ENCODE measurements at places on chromosomes 7 and 10.

- no peak for DNase-seq
Observed at GRCh38 chr7:128906766-128907559, 3.5 kb downstream of the KCP start.

GRCh38 chr10:98344589-98345038, 70.4 kb downstream of the PYROXD2 start:
- peak; percentile 23 for DNase-seq

- DNase-seq: no peak
Observed at GRCh38 chr10:1514681-1515080, 222.6 kb downstream of the ADARB2 start.

DNA sequence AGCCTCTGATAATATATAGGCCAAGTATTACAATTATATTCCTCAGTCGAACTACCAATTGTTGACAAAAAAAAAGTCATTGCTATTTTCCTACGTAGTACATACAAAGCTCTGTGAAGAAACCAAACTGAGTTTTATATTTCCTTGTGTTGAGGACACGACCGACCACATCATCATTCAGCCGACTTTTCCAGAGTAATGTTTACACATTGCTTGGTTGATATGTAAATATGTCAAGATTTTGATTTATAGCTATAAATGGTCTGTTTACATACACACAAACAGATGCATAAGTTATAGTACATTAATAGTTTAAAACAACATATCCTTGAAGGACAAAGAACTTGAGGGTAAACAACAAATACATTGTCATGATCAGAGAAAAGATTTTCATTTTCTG, 121.5 kb downstream of the CRPPA start:
- DNase-seq: no peak

GRCh38 chr7:45721686-45722598, 147.8 kb downstream of the ADCY1 start:
- no peak for DNase-seq

DNA sequence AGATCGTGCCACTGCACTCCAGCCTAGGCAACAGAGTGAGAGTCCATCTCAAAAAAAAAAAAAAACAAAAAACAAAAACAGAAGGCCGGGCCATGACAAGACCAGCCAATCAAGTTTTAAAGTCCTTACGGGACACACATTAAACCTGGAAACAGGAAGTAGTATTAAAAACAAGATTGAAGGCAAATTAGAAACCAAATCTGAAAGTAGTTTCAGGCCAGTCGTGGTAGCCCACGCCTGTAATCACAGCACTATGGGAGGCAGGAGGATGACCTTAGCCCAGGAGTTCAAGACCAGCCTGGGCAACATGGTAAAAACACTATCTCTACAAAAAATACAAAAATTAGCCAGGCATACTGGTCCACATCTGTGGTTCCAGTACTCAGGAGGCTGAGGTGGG, 18.1 kb downstream of the PSAP start:
- no peak for DNase-seq

DNA sequence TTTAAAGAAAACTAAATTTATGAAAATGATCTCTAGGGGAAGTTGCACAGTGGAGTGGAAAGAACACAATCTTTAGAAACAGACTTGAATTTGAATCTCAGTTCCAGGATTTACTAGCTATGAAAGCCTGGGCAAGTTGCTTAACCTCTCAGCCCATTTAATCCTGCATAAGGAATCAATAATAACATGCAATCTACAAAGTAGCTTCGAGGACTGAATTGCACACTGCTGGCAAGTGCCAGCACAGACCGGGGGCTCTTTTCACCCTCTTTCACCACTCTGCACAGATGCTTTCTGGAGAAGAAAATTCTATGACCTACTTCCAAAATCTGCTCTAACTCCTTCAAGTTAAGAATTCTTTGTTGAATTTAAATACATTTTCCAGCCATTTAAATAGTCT, 63.4 kb upstream of the ANK3 start:
- no peak for DNase-seq

GRCh38 chr7:155468785-155469148, 10.8 kb downstream of the EN2 start:
- DNase-seq: no peak

- no peak for DNase-seq
Observed at GRCh38 chr7:133797818-133798520, 329.2 kb upstream of the LRGUK start.

GRCh38 chr7:123871998-123872867, 27.3 kb downstream of the HYAL4 start:
- no peak for DNase-seq

DNA sequence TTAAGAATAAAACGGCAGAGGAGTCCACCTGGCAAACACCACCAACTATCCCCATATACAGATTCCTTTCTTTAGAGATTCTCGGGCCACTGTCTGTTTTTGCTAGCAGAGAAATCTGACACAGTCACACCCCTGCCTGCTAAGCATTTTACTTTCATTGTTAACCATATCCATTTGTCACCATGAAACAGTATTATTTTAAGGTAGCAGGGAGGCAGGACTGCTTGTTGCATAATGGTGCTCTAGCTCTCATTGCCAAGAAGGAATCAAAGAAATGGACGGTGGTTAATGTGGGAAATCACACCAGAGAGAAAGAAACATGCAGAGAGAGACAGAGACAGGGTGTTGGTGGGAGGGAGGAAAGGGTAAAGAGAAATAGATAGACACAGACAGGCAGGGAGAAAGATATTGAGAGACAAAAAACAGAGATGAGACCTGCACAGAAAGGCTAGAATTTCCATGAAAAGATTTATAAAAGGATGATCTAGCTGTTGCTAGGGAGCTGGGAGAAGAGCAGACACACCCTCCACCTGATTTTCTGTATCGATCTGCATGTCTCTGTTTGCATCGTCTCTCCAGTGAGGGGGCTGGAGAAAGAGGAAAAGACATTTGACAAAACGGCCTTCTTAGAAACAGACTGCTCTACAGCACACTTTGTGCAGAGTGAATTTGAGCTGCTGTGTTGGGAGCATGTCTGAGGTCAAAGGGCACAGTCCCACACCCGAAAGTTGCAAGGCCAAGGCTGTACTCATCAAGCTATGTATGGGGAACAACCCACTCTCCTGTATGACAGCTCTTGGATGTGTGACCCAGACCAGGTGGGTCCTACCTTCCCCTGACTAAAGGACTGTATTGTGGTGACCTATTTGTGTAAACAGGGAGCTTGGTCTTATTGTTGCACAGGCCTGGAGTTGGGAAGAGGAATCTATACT, 303.1 kb downstream of the FZD1 start:
- DNase-seq: no peak

DNA sequence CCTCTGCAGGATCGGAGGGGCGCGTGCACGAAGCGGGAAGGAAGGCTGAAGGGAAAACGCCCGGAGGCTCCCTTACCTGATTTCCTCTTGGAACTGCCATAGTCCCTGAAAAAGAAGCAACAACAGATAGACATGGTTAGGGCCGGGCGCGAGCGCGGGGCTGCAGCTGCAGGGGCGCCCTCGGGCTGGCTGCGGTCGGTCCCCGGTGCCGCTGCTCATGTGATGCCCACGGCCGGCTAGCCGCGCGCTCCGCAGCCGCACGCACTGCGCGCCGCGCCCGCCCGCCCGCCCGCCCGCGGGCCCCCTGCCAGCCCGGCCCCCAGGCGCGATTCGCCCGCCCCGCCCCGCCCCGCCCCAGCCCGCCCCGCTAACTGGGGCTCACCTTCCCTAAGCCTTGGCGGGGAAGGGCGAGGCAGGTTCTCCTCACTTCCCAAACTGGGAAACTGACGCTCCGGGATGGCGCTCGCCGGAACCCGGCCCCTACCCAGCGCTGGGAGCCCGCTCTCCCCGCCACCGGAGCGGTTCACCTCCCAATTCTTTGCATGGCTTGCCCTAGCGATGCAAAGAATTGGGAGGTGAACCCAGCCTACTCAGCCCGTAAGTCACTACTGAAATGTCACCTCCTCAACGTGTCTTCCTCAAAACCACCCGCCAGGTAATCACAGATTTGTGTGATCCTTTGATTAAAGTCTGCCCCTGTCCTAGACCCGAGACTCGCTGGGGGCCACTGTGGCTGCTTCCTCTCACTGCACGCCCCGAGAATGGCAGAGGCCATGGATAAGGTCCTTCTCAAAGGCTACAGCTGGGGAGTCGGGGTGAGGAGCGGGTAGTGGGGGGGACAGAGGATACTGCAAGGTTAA, 162.2 kb downstream of the SH3PXD2A start:
- DNase-seq: no peak

GRCh38 chr7:99594948-99595745, 2.9 kb upstream of the TMEM225B start:
- no peak for DNase-seq

GRCh38 chr10:4453276-4453675, 372.7 kb upstream of the AKR1E2 start:
- no peak for DNase-seq

DNA sequence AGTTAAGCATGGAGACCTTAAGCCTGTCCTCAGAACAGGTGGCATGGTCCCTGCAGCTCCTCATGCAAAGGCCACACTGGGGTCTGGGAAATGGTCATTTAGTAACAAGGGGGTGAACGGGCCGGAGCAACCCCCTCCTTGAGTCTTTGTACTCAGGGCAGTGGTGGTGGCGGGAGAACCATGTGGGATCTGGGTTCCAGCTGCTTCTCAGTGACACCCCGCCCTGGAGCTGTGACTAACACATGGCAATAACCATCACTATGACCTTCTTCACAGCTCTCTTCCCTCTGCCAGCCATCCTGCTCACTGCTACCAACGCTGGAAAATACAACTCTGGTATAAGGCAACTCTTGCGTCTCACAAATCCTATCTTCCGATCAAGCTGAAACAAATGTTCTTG, 203.4 kb upstream of the FRMD4A start:
- DNase-seq: no peak

DNA sequence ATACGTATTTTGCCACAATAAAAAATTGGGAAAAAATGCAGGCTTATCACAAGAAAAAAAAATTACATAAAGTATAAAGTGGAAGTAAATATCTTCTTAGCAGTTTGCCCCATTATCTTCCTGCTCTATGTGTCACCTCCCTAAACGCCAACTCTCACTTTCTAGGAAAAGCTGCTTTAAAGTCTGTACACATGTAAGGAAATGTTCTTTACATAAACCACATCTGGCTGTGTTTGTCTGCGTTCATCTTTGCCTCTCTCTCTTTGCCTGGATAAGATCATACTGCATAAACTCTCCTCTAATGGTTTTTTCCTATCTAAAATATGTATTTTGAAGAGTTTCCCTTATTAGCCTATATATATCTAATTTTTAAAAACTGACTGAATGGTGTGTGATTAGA, 23.0 kb upstream of the UMAD1 start:
- DNase-seq: no peak

DNA sequence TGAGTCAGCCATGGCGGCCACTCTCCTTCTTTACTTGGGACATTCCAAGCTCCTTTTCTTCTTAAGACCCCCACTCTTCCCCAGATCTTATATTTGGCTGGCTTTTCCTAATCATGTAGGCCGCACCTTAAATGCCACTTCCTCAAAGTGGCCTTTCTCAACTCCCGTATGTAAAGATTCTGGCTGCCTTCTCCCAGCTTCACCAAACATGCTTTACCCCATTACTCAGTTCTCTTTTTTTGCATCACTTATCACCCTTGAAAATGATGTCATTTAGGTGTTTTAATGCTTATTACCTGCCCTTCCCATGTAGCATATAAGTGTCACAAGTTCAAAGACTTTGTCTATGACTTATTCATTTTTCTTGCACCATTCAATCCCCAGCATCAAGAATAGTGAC, 810.1 kb upstream of the CELF2 start:
- DNase-seq: no peak

DNA sequence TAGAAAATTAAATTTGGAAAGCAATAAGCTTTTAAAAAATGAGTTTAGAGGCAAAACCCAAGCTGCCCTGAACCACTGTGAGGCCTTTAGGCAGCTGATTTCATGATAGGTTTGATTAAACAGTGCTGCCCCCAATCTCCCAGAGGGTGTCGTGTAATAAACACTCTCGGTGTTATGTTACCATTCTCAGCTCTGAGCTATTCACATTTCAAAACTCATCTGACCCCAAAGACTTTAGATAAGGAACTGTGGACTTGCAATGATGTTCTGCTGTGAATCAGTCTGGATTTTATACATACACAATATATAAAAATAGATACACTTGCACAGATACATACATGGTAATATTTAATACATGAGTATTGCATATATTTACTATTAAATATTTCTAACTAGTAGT, 120.4 kb downstream of the MALRD1 start:
- no peak for DNase-seq

DNA sequence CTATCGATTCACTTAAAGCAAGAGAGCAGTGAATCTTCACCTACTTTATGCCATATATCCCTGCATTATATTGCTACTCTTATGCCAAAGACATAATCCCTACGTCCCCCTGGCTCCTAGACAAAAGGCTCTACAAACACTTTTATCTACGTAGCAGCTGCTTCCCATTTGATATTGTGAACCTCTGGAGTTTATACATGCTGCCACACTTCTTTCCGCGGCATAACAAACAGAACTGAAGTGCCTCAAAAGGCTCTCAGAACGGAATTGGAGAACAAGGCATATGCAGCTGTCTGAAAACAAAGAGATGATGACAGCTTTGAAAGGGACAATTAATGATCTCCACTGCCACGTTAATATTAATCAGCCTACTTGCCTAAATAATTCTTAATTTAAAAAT, 985.6 kb upstream of the LRRN3 start:
- no peak for DNase-seq

DNA sequence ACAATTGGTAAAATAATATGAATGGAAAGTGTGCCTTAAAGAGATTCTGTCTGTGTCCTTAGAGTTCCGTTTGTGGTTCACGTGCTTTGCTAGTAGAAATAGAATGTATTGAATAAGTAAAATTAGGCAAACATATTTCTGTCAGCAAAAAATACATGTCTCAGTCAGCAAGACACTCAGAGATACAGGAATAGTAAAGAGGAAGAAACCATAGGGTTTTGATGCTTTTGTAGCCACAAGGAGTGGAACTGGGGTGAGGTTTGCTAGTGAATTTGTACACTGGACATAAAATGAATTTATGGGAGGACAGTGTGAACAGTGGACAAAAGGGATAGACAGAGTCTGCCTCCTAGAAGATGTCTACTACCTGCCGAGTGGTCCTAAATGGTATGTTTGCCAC, 289.2 kb upstream of the NRP1 start:
- DNase-seq: no peak

- DNase-seq: no peak
Observed at GRCh38 chr10:75572478-75572877, 141.1 kb downstream of the LRMDA start.

GRCh38 chr7:1977876-1978441, 254.8 kb downstream of the MAD1L1 start:
- no peak for DNase-seq
